ENCODE measurements at places on chromosomes 2 and 18.

DNA sequence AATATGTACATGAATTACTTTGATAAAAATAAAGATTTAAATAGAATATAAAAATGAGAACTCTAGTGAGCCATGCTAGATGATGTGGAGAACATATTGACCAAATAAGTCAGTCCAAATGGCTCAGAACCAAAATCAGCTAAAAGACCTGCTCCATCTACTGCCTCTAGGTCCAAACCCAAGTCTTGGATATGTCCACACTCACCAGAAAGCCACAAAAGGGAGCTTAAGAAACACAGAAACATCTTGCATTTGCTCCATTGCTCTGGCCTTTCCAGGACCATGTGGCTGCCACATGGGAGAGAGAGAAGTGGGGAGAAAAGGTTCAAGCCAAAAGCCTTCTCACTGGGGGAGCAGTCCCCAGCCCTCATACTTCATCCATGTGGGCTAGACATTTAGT is 272.5 kb downstream of the DYSF start:
- no peak for DNase-seq

DNA sequence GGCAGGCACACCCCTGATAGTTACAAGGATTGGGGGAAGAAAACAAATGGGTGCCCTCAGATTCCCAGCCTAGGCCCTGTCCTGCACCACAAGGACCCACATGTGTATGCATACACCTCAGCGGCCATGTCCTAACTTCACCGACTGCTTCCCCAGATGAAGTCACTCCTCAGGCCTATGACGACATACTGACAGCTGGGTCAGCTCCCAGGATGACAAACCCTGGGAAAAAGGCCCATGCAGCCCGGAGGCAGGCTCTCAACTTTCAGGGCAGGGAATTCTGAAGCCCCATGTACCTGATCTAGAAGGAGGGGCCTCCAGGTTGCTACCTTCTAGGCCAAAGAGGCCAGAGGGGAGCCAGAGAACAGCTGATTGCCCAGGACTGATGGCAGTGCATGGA is 11.0 kb upstream of the PLEKHM3 start:
- DNase-seq: no peak

DNA sequence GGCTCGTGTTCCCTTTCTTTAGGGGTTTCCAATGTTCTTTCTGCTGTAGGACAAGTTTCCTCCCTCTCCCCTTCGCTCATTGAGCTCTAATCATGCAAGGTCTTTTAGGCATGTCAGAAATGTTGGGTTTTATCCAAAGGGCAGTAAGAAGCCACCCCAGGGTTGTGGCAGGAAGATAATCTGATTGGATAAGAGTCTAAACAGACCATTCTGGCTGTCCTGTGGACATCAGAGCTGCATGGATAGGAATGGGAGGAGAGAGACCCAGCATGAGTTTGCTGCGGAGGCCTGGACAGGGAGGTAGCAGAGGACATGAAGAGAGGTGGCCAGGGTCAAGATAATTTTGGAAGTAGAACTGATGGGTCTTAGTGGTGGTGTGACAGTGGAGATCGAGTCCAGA is 88.2 kb downstream of the ACKR3 start:
- DNase-seq: no peak

- no peak for DNase-seq
Measured at GRCh38 chr2:127633556-127634065, 12.3 kb upstream of the GPR17 start.

DNA sequence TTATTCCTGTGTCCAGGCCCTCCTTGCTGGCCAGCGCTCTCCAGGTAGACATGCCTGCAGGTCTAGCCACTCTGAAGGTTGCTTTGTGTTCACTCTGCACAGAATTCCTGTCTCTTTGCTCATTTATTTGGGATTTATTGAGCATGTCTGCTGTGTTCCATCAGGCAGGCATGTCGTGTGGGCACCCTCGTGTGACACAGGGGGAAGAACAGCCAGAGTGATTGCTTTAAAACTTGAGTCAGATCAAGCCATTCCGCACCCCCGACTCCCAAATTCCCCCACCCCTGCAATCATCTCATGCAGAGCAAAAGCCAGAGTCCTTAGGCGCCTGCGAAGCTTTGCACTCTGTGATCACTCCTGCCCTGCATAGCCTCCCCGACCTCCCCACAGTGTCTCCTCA is 44.7 kb upstream of the SIX2 start:
- DNase-seq: no peak
